ENCODE measurements at places on chromosomes 1 and 21.

DNA sequence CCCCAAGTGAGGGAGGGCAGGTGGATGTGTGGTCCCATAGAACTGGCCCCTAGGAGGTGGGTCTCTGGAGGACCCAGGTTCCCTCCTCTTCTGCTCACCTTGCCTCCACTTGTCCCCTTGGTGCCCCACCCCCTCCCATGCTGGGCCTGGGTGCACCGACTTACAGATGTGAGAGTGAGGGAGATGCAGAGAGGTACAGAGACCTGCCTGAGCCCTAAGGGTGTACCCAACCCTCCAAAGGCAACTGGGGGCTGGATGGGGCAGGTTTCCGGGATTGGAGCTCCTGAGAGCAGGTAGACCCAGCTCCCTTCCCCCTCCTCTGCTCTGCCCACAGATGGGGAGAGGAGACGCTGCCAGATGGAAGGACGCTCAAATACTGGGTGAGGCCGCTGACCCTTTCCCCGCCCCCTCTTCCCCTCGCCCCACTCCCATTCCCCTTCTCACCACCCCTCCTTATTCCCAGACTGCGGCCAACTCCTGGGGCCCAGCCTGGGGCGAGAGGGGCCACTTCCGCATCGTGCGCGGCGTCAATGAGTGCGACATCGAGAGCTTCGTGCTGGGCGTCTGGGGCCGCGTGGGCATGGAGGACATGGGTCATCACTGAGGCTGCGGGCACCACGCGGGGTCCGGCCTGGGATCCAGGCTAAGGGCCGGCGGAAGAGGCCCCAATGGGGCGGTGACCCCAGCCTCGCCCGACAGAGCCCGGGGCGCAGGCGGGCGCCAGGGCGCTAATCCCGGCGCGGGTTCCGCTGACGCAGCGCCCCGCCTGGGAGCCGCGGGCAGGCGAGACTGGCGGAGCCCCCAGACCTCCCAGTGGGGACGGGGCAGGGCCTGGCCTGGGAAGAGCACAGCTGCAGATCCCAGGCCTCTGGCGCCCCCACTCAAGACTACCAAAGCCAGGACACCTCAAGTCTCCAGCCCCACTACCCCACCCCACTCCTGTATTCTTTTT is 10.3 kb downstream of the TINAGL1 start:
- DNase-seq, result no peak

GRCh38 chr1:182786223-182786994 is 3.2 kb upstream of the NPL start:
- DNase-seq, result peak; percentile 36

GRCh38 chr1:84973498-84974334 is 23.2 kb downstream of the MCOLN2 start:
- no peak for DNase-seq

DNA sequence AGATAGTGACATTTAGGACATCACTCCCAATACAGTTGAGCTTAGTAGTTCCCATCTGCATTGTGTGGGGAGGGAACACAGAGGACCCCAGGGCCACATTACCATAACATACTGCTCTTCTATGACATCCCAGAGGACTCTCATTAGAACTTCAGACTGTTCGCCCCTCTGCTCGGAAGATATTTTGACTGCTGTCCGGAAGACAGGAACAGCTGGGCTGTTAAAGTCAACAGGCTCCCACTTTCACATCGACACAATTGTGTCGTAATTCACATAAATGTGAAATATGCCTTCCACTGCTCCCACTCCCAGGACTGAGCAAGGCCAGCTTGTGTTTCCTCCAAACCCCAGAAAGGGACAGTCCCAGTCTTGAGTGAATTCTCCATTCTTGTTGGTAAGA is 158.4 kb downstream of the SEC16B start:
- no peak for DNase-seq

GRCh38 chr1:33472269-33472980 is at the start of gene ZSCAN20:
ZSCAN20 (plus strand) TSS chr1:33472645; CDS start chr1:33479289, 6,644 bp downstream.
- peak; percentile 100 for DNase-seq

GRCh38 chr1:44467566-44467965 is 62.5 kb downstream of the RNF220 start:
- no peak for DNase-seq

- DNase-seq, result no peak
These were observed 49.8 kb upstream of the KCNE1 start for GRCh38 chr21:34561806-34562205.

GRCh38 chr21:34199121-34199910 is 125.9 kb downstream of the MRPS6 start:
- no peak for DNase-seq

DNA sequence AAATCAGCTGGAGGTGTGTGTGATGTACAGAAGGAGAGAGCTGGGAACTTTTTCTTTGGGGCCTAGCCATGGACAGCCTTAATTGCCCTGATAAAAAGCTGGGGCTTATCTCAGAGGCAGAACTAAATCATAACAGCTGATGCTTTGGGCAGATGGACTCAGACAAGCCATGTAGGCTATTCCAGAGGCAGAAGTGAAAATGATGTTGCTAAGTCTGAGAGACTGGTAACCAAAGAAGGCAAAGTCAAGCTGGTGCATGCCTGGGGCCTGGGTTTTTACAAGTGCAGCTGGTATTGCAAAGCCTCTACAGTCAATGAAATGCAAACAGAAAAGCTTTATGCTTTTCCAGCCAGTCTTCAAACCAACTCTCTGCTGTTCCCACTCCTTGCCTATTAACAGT is 39.0 kb upstream of the LMX1A start:
- no peak for DNase-seq

GRCh38 chr1:45827256-45827655 is 23.8 kb downstream of the MAST2 start:
- DNase-seq, result no peak

DNA sequence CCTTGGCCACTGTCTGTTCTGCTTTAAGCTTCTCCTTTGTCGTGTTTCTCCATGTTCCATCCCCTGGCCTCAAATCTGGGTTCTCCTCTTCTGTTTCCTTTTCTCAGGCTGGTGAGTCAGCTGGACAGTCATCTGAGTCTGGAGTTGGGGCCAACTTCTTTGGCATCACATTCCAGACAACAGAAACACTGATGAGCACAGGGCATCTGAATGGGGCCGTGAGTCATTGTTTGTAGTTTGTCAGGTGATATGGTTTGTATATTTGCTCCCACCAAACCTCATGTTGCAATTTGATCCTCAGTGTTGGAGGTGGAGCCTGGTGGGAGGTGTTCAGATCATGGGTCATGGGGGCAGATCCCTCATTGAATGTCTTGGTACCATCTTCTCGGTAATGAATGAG is 14.3 kb upstream of the OLIG2 start:
- peak; percentile 25 for DNase-seq

- no peak for DNase-seq
These were observed at the start of gene ANKRD65 for GRCh38 chr1:1421147-1421906. ANKRD65 (minus strand) TSS chr1:1421276; CDS start chr1:1421005, 271 bp downstream.

DNA sequence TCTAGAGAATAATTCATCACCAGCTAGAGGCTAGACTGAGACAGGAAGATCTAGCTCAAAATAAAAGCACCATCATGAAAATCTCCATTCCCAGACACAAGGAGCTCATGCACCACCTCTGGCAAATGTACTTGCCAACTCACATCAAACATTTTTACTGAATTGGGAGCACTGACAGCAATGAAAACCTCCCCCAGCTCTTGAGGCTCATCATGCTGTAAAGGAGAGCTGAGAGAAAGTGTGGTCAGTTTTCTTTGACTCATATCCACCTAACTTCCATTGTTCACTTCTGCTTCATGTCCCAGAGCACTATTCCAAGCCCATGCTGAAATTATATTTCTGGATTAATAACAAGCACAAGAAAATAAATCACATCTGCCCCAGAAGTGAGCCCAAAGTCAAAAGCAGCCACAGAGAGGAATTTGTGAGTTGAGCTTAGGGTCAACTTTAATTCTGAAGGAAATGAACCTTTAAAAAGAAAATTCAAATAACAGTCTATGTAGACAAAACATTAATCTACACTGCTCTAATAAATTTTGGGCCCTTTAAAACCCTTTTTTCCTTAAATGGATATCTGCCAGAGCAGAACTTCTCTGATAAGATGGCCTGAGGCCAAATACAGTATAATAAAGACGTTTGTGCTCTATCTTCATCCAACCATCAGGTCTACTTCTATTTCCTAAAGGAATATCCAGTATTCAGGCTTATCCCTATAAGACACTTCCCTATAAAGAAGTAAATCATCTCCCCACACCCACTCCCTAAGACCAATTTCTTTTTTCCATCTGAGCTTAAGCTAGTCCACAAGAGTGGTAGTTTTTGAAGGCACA is 85.9 kb upstream of the ADAM30 start:
- DNase-seq, result peak; percentile 51

- DNase-seq, result peak; percentile 95
These were observed 56.8 kb upstream of the GNG12 start for GRCh38 chr1:67889953-67890567.

- no peak for DNase-seq
These were observed 73.7 kb downstream of the KCNN3 start for GRCh38 chr1:154796303-154796892.

GRCh38 chr1:31423418-31423947 is 10.5 kb downstream of the SERINC2 start:
- no peak for DNase-seq

DNA sequence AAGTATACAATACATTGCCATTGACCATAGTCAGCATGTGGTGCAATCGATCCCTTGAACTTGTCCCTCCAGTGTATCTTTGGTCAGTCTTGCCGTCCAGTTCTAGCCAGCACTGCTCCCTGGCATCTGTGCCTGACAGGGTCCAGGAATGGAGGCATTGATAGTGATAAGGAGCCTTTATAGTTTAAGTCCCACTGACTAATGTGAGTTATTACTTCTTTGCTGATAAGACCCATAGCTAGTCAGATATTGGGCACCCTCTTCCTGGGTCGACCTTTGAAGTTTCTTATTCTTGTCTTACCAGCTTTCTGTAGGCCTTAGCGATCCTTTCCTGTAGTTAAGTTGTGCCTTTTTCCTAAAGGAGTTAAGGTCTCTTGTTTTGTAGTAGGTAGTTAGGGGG is 13.0 kb downstream of the UCK2 start:
- DNase-seq, result no peak

GRCh38 chr1:20325844-20326420 is 35.3 kb downstream of the VWA5B1 start:
- DNase-seq, result no peak

- DNase-seq, result no peak
These were observed 19.9 kb upstream of the VAMP3 start for GRCh38 chr1:7751174-7751573.

GRCh38 chr1:203592730-203593129 is 33.9 kb upstream of the ATP2B4 start:
- no peak for DNase-seq

DNA sequence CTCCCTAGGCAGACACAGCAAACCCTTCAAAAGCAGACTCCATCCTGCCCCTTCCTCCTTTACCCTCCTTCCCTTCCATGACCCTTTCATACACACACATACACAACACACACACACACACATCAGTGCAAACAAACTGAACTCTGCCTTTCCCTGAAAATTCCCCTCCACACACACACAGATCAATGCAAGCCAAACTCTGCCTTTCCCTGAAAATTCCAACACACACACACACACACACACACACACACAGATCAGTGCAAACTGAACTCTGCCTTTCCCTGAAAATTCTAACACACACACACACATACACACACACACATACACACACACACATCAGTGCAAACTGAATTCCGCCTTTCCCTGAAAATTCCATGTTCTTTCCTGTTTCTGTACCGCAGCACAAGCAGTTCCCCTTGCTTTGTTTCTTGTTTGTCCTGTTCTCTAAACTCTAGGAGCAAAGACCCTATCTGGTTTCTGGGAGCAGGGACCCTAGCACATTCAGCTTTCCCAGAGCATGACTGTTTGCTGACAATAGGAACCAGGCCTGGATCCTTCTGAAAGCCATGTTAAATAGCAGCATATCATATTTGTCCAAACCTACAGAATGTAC is 91.0 kb downstream of the PTPN14 start:
- DNase-seq, result no peak

DNA sequence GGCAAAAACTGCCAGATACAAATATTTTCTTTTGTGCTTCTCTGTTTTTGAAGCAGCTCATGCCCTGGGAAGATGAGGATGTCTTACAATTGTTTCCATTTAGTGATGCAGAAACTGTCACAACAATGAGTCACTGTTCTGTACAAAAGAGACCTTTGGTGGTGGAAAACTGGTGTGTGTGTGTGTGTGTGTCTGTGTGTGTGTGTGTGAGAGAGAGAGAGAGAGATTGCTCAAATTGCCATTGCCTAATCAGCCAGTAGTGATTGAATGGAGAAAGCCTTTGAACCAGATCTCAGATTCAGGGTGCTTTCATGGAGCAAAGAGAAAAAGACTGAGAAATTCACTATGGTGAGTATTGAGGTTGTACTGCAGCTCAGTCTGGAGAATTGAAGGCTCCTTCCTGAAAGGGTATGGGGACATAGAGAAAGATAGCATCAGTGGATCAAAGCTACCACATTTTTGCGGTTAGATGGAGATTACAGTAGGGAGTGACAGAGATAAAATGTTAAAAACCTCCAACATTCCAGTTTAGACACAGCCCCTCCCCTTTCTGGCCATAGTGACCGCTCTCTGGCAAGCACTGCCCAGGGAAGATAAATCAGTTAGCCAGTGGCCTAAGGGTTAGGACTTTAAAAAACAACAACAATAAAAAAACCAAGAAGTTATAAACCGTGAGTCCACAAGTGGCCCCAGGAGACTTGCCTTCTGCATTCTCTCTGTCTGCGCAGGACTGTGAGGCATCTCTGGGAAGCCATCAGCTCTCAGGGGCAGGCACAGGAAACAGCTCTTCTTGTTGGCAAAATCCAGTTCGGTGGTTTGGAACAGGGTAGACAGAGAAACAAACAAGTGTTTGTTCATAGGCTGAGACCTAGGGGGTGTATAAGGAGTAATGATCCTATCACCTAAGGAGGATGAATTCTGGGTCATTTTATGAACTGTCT is 406.5 kb downstream of the DUSP10 start:
- peak; percentile 25 for DNase-seq

- DNase-seq, result peak; percentile 73
These were observed 17.9 kb downstream of the MTX1 start for GRCh38 chr1:155226188-155226909.

DNA sequence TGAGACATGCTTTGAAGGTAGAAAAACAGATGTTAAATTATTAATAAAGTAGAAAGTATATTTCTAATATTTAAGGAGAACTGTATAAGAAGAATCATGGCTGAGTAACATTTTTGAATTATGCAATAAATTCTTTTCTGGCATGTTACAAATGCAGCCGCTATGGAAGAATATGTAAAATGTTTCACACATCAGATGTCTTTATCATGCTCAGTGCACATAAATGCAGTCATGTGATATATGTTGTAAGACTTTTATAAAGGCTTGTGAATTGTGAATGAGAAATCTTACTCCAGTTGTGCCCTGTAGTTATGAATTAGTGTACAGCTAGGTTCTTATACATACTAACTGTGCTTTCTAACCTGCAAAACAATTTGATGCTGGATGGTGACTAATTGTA is 53.5 kb downstream of the LRRC8B start:
- DNase-seq, result no peak
